Stimulated activated CD8-positive, alpha-beta memory T cell treated with anti-CD3 and anti-CD28 coated beads, Interleukin-7, amount 100 ng/mL, for 24 hours (primary cell): ENCODE measurements at places on chromosomes 2 and 18.

GRCh38 chr2:173354073-173354581 is 545 bp upstream of the CDCA7 start:
- DNase-seq, result no peak

- no peak for DNase-seq
These were observed 140.0 kb upstream of the SERTAD2 start for GRCh38 chr2:64793701-64794100.

GRCh38 chr18:3595369-3596273 is 145.6 kb downstream of the TGIF1 start:
- no peak for DNase-seq

- DNase-seq, result no peak
These were observed 130.6 kb upstream of the CBLN2 start for GRCh38 chr18:72674710-72675109.

DNA sequence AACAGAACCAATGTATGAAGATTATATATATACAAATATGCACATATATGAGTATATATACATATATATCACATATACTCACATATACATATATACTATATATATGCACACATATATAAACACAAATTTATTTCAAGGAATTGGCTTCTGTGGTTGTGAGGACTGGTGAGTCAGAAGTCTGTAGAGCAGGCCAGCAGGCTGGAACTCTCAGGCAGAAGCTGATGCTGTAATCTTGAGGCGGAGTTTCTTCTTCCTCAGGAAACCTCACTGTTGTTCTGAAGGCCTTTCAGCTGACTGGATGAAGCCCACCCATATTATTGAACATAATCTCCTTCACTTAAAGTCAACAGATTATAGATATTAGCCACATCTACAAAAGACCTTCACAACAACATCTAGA is 143.9 kb upstream of the CREB1 start:
- DNase-seq, result no peak

- DNase-seq, result peak; percentile 75
These were observed 2.3 kb upstream of the NR4A2 start for GRCh38 chr2:156334496-156335478.

DNA sequence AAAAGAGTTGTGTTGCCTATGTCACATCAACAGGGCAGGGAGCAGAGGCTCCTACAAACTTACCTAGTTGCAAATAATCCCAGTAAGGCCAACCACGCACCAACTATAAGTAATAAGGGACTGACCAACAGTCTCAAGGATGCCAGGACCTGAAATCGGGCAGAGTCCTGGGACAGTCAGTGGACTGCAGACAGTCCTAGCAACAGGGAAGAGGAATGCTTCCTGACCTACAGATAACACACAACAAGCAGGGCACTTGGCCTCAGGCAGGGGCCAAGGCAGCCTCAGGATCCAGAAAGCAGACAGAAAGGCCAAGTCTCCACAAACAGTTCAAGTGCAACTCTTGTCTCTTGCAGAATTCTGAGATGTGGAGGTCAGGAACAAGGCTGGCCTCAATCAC is 56.2 kb downstream of the GALNT14 start:
- no peak for DNase-seq

GRCh38 chr2:138272524-138273195 is 228.9 kb upstream of the SPOPL start:
- DNase-seq, result no peak

DNA sequence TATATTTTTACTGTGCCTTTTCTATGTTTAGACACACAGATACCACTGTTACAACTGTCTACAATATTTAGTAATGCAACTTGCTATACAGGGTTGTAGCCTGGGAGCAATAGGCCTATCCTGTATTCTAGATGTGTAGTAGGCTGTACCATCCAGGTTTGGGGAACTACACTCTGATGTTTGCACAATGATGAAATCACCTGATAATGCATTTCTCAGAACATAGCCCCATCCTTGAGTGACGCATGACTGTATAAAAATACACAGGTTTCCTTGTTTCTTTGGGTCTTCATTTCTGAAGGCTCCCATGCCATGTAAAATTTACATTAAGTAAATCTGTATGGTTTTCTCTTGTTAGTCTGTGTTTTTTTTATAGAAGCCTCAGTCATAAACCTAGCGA is 270.9 kb upstream of the SKOR2 start:
- DNase-seq, result no peak

- DNase-seq, result no peak
These were observed 530.2 kb upstream of the LINC00305 start for GRCh38 chr18:64679121-64679520.

DNA sequence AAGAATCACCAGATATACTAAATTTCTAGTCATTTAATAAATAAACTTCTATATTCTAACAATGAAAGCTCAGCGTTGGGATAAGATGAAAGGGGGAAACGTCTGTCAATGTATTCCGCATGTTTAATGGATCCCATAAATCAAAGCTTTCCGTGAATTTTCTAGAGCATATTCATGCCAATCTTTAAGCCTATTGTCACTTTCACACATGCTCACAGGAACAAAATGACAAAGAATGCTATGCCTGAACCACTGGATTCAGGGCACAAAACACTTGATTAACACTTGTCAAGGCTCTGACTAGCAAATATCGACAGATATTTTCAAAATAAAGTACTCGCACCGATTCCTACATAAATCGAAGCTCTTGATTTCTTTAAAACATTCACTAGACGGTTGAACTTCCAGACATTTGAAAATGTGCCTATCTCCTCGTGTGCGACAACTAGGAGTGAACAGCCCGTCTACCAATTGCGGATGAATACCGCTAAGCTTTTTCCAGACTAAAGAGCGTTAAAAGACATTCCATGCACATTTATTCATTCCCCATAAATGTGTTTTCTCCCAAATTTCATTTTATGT is 1.8 kb downstream of the TLK1 start:
- DNase-seq, result no peak

DNA sequence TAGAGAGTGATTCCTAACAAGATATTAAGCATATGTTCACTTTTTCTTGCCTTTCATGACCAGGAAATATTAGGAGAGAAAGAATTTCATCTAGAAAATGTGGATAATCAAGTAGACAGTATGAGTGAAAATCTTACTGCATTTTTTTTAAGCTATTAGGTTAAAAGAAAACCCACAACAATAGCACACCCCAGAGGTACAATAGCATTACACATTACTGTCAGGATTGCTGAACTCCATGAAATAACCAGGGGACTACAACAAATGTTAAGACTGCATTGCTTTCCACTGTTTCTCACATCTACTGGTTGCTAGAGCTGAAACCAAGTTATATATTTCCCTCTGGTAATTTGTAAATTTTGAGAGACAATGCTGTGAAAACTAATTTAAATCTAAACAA is 33.7 kb downstream of the KLF7 start:
- DNase-seq, result no peak

- no peak for DNase-seq
These were observed 240.6 kb downstream of the TFCP2L1 start for GRCh38 chr2:121044412-121044811.

DNA sequence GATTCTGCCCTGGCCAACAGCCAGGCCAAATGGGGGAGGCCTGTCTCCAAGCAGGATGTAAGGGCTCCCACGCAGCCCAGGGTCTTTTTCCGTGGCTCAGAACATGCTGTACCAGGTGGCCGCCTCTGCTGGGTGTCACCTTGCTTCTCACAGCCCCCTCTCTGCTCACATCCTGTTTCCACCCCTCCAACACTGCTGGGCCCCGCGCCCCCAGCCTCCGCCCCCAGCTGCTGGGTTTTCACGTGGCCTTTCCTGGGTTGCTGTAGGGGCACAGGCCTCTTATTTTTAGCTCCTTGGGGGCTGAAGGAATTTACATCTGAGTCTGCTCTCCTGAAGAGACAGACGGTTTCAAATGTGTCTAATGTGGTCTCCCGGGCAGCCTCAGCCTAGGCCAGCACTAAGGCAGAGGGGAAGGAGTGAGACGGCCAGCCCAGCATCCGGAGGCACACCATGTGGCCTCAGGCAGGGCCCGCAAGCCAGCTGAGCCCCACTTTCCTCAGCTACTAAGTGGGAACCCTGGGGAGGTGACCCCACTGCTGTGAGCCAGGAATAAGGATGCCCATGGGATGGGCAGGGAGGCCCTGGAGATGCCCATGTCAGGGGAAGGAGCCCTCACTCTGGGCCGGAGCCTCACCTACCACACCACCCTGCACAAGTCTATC is 18.7 kb upstream of the DUSP2 start:
- DNase-seq, result peak; percentile 71

DNA sequence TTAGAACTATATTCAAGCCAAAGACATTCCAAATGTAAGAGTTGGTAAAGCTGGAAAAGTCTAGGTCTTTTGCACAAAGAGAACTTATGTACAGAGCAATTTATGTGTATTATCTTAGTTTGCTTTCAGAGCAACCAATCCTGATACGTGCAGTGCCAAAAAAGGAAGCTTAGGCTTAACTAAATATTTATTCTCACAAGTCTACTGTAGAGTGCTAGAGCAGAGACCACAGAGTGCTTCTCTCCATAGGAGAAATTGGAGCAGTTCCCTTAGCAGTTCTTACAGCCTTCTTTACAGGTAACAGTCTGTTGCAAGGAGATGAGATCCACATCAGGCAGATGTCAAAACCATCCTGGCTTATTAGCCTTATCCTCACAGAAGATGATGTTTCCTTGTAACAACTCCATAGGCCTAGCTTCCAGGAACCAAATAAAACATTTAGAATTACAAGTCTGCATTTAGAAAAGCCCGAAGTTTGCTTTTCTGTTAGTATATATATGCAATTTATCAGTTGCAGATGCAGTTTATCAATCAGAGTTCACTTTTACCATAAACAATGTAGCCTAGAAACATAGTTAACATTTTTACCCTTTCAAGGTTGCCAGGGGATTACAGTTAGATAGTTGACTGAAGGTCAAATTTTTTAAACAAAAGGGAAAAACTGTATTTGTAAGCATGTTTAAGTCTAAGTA is 250.6 kb upstream of the KCNJ3 start:
- DNase-seq, result no peak

DNA sequence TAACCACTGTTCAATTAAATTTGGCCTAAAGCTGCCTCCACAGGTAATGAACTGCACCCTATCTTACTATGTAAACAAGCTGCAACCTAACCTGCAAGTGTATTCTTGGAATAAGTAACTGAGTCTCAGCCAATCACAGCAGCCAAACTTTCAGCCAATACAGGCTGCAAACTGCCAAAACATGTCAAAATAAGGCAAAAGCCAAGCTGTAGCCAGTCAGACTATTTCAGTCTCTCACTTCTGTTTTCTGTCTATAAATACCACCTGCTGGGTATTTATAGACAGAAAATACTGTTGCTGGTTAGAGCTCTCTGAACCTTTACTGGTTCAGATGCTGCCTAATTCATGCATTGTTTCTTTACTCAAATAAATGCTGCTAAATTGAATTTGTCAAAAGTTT is 14.3 kb downstream of the C2orf76 start:
- DNase-seq, result no peak

DNA sequence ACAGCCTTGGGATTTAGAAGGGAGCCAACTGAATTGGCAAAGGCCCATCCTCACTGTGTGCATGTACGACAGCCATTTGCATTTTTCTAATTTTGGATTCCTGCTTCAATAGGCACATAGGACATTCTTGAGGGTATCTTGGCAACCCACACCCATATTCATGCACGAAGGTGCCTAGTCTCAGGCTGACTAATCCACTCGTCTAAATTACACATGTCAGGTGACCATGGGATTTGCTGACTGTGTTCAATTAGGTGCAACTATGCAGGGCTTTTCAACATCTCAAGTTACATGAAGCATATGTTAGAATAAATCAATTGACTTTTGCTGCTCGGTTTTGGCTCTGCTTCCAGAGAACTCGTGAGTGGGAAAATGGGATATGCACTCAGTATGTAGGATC is 249.7 kb downstream of the SP3 start:
- DNase-seq, result no peak

DNA sequence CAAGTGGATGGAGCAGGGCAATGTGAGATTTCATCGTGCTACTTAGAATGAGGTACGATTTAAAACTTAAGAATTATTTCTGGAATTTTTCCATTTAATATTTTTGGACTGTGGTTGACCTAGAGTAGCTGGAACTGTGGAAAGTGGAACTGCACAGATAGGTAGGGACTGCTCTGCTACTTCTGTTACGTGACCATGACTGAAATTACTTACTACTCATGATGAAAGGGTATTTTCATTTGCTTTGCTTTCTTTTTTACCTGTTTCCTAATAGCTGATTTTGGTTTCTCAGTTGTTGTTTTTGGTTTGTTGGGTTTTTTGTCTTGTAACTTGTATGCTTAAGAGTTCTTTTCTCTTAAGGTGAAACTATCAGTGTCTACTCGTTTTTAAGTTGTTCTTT is 11.4 kb downstream of the UBE2E3 start:
- no peak for DNase-seq

- DNase-seq, result no peak
These were observed 275.1 kb downstream of the AGPS start for GRCh38 chr2:177667626-177668025.

GRCh38 chr2:217789736-217790181 is 213.0 kb downstream of the TNS1 start:
- DNase-seq, result no peak

GRCh38 chr2:37619230-37619958 is 52.0 kb downstream of the CDC42EP3 start:
- no peak for DNase-seq

DNA sequence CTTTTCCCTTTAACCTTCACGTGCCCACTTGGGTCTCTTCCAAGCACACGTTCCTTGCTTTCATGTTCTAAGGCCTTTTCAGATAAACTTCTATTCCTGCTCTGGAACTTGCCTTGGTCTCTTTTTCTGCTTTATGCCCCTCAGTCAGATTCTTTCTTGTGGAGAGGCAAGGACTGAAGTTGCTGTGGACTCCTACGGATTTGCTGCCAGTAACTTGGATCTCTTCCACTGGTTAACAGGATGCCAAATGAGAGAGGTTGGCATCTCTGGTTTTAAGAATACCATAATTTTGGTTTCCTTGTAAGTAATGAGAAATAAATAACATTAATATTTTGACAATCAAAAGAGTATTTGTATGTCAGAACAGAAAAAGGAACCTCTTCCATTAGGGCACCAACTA is 33.0 kb downstream of the COMMD1 start:
- no peak for DNase-seq

DNA sequence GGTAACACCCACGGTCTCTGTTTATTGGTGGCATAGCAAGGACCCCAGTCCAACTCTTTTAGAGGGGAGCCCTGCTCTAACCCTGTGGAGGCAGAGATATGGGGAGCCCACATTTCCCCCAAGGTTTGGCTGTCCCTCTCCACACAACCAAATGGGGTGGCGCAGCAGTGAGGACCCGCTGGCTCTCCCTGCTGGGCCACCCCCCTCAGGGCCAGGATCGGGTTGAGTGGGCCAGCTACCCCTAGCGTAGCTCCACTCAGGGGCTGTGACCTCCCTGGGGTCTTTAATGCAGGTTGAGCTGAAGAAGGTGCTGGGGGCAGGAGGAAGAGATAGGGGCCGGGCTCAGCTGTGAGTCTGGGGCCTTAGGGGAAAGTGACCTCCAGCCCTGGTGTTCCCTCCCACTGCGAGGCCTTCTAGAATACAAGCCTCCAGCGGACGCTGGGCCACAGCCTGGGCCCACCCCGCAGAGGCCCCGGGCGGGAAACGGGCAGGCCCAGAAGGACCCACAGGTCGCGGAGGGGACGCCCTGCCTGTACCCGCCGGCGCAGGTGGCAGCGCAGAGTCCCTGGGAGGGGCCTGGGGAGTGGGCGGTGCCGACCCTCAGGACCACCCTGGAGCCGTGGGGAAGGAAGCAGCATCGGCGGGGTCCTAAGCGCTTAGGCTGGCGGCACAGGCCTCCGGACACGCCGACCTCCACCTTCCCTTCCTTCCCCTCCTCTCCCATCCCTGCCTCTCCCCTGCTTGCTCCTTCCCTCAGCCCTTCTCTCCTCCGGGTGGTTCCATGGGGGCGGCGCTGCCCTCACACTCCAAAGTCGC is 9.6 kb downstream of the CROCC2 start:
- no peak for DNase-seq
